ENCODE measurements at places on chromosomes 1 and 21.

DNA sequence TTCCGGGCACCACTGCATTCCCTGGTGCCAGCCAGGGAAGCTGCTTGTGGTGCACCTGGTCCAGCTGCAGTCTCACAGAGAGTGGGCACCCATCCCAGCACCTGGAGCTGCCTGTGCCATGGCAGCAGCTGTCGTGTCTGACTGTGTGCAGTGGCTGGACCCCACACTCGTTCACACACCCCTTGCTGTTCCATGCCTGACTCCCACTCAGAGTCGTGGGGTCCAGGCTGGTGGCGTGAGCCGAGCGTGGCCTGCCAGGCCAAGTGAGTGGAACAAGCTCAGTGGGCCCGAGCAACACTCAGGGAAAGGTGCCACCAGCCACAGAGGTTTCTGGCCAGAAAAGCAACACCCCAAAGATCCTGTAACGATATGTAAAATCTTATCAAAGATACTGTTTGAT is 97.2 kb upstream of the KCNK1 start:
- no peak for DNase-seq

DNA sequence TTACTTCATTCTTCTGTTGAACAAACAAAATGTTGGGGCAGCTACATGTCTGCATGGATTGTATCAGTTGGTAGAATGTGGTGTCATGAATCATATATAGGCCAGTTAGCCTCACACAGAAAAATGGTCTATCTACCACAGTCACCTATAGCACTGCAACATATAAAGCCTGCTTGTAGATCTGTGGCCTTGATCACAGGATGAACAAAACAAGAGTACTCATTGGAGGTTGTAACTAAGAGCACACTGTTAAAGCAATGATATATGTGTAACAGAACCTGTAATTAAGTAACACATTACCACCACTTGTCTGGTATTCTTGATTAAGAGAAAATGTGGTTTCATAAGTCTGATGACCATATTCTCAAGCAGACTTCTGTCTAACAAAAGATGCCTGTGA is 167.3 kb upstream of the SGIP1 start:
- DNase-seq = no peak

DNA sequence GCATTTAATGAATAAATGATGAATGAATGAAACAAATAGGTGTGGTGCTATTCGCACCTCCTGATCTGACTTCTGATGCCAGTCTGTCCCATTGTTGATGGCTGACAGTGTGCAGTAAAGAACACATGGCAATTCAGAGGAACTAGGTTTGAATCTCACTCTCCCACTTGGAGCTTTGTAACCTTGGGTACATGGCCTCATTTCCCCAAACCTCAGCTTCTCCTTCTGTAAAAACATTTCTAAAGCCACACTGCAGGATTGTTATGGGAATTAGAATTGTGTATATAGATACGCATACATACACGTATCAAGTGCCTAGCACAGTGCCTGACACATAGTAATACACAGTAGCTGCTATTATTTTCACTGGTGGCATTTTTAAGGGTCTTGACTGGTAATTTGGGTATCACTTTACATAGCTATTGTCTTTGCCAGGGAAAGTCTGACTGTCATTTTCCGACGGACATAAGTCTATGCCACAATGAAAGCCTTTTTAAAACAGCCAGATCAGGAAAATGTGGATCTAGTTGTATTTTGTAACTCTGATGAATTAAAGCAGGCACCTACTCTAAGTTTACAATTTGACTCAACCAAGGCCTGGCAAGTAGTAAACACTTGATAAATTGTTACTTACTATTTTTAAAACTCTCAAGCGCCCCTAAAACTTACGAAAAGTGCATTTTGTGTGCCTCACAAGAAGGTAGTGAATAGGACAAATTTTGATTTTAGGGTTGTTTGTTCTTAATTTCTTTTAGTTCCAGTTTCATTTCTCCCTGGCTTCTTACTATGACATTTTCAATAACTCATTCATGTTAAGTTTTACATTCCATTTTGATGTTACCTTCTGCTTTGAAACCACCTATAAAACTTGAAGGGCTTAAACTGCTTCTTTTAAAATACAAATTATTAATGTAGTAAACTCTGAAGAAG is 164.4 kb downstream of the SDCCAG8 start:
- DNase-seq = no peak

DNA sequence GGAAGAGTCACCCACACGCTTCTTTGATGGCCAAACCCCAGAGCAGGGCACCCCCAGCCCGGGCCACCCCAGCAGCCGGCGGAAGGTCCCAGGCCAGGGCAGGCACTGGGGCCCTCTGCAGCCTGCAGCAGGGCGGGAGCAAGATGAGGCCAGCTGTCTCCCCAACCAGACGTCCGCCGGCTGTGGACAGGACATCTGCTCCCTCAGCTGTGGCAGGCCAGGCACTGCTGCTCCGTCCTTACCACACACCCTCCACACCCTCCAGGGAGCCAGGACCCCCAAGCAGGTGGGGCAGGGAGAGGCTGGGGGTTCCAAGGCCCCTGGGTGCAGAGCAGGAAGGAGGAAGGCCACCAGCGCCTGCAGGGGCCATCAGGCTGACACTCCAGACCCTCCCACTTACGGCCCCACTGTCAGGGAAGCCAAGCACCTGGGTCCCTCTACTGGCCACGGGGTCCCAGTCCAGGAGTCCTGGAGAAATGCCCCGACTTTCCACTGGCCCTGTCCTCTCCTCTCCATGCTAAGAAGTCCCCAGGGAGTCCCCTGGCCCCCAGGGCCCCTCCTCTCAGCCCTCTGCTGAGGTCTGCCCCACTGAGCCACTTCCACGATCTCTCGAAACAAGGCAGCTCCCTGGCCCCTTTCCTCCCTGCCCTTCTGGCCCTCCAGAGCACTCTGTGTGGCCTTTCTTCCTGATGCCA is 5.6 kb downstream of the WNT9A start:
- no peak for DNase-seq

- DNase-seq = no peak
Measured at GRCh38 chr1:15667362-15667761, 16.8 kb upstream of the PLEKHM2 start.

DNA sequence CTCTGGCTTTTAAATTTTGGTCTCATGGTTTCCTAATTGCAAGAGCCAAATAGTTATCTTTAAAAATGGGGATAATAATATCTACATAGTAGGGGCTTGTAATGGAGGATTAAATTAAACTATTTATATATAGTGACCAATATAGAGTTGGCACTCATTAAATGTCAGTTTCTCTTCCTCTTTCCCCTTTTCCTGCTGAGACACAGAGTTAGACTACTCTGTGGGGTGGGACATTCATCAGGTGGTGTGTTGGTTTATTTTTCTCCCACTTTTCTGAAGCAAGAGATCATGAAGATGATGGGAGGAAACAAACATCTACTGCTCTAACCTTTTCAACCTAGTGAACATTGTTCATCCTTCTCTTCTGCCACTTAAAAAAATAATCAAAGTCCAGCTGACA is 17.3 kb upstream of the RAP1A start:
- no peak for DNase-seq
